ENCODE measurements at places on chromosomes 6 and 20.

DNA sequence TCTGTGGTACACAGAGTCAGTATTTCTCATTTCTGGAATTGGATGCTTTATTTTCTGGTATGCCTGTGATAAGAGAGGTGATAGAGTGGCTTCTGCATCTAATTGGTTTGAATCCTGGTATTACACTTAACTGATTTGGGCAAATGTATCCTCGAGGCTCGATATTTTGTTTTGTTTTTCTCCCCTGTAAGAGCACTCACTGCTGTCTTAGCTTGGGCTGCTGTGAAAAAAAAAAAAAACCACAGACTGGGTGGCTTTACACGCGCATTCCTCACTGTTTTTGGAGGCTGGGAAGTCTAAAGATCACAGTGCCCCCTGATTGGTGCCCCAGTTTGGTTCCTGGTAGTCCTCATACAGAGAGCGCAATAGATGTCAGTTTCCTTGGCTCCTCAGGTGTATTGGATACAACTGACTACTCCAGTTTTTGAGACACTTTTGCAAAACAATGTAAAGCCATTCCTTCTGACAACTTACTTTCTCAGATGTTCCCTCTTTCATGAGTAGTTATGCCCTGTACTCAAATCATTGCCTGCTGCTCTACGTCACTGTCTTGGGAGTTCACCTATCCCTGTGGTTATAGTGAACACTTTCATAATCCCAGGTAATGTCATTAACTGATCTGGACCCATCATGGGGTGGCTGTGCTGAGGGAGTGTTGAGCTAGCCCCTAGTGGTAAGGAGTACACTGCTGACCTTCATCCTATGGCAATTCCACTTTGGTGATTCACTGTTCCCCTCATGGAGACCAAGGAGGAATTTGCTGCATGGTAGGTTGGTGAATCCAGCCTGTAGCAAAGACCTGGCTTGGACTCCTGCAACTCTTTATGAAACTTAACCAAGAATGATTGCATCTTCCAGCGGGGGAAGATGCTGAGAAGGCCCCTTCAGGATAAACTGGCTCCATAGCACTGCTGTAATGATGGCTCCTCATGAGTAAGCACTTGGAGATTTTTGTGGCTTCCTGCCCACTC lies 3.5 kb upstream of the ACAT2 start:
- DNase-seq, result no peak

DNA sequence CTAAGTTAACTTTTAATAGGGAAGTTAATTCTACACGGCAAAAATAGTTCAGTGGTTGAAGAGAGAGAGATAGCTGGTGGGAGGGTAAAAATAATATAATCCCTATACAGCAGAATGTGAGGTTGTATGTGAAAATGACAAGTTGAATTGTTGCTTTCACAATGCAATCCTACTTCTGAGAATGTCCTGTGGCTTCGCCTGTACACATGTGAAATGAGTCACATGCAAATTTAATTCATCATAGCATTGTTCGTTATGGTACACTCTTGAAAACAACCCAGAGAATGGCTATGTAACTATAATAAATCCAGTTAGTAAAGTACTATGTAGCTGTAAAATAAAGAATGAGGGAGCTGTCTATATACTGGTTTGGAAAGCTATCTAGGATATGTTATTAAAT lies 46.0 kb upstream of the HINT3 start:
- DNase-seq, result no peak

DNA sequence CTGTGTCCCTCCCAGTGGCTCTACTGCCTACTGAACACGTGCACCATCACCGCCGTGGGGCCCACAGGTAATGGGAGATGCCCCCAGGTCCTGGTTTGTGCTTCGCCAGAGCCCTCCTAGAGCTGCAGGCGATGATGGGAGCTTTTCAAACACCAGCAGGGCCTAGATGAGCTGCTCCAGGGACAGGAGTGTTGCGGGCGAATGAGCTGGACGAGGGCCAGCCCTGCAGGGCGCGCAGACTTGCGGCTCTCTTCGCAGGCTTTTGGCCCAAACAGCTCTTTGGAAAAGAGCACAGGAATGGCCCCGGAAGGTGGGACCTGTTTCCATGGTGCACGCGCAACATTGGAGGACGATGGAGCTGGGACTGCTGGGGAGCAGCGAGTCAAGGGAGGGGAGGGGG lies 409.3 kb upstream of the SULF2 start:
- no peak for DNase-seq

GRCh38 chr6:21384216-21384615 lies 209.3 kb upstream of the SOX4 start:
- peak; percentile 49 for DNase-seq

- no peak for DNase-seq
These were observed 11.1 kb downstream of the TMEM200A start for GRCh38 chr6:130376936-130377335.

- peak; percentile 92 for DNase-seq
These were observed 814.8 kb downstream of the MAFB start for GRCh38 chr20:39874049-39874893.

DNA sequence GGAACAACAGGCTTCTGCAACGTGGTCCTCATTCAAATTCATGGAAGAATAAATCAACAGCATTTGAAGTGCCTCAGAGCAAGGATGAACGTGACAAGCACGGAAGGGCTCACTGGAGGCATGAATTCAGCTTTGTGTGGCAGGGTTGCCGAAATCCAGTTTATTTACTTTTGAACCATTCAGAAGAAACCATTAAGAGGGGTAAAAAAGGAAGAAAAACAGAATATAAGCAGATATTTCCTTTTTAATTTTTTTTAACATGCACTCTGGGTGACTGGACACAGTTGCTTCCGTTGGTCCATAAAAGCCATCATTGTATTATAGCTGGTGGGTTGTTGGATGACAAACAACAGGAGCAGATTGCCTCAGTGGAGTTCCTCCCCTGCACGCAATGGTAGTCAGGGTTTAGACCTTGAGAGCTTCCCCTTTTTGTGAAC lies 17.3 kb upstream of the SNRPB2 start:
- no peak for DNase-seq

GRCh38 chr6:158481690-158482473 lies 78.0 kb upstream of the TMEM181 start:
- DNase-seq, result no peak

- DNase-seq, result no peak
These were observed 5.5 kb upstream of the CDSN start for GRCh38 chr6:31125586-31126363.

- DNase-seq, result no peak
These were observed 562.9 kb upstream of the CHD6 start for GRCh38 chr20:42181064-42181463.

- no peak for DNase-seq
These were observed 350.5 kb downstream of the NRN1 start for GRCh38 chr6:5656226-5656625.

GRCh38 chr20:23042270-23042669 lies 7.2 kb downstream of the SSTR4 start:
- DNase-seq, result no peak

DNA sequence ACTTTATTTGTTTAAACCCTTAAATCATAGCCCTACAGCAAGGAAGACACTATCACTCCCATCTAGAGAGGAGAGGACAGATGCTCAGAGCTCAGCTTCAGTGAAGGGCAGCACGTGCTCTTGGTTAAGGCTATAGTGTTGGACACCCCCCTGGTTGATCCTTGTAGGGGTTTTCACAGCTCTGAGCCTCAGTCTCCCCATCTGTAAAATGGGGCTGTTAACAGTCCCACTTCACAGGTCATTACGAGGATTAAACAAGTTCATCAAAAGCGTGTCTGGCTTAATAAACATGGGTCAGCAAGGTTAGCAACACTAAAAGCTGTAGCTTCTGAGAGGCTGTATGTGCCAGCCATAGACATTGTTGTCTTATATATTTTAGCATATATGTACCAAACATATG lies 82.4 kb downstream of the NFATC2 start:
- no peak for DNase-seq

GRCh38 chr6:29696147-29697125 lies 15.5 kb upstream of the ZFP57 start:
- no peak for DNase-seq

DNA sequence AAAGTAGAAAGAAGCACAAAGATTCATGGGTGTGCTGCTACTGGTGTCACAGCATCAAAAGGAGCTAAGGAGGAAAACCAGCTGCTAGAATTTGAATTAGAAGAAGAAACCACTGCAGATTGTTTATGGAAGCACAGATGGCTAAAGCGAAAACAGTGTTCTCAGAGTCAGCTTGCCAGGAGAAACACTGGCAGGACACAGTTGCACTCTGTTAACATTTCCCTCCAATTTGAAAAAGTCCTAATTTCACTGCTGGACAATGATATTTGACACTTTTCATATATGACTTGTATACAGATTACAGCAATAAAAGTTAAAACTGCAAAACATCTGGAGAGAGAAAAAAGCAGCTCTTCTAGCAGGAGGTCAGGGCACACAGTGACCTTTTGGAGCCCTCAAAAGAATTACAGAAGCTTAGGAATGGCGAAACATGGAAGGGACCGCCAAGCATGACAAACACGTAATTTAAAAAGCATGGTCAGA lies 314.5 kb downstream of the COL12A1 start:
- DNase-seq, result no peak

DNA sequence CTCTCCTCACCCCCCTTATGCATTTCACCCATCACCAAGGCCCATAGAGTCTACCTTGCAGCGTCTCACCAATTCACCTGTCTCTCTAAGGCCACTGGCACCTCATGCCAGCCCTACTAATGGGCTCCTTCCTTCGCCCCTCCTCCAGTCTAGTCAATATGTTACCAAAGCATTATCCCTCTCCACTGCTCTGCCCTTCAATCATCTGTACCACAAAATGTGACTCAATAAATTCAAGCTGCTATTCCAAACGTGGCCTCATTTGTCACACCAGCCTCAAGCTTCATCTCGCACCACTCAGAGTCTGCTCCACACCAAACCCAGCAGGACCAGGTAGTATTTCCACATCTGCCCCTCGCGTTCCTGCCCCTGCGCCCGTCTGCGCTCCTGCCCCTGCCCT lies 21.8 kb upstream of the RPS6KA2 start:
- no peak for DNase-seq

GRCh38 chr20:9576695-9577094 lies 62.3 kb downstream of the LAMP5 start:
- DNase-seq, result no peak

GRCh38 chr6:68958327-68958726 lies 323.2 kb downstream of the ADGRB3 start:
- peak; percentile 48 for DNase-seq

DNA sequence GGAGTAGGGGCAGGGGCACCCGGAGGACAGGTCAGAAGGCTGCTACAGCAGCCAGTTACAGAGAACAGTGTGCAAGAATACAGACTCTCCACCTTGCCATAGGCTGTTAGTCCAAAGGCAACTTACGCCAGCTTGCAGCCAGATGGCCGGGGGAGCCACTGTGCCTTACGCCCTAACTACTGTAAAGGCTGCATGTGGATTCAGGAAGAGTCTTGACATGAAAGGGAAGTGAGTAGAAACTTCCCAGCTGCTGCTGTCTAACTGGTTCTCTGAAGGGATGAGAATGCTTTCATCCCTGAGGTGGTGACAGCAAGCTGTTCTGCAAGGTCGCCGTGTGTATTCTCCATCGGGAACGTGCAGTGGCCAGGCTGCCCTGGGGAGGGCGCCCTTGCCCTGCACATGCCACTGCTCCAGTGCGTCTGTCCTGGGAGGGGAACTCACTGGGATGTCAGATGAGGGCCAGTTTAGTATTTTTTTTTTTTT lies 46.1 kb downstream of the LYRM4 start:
- DNase-seq, result peak; percentile 39

DNA sequence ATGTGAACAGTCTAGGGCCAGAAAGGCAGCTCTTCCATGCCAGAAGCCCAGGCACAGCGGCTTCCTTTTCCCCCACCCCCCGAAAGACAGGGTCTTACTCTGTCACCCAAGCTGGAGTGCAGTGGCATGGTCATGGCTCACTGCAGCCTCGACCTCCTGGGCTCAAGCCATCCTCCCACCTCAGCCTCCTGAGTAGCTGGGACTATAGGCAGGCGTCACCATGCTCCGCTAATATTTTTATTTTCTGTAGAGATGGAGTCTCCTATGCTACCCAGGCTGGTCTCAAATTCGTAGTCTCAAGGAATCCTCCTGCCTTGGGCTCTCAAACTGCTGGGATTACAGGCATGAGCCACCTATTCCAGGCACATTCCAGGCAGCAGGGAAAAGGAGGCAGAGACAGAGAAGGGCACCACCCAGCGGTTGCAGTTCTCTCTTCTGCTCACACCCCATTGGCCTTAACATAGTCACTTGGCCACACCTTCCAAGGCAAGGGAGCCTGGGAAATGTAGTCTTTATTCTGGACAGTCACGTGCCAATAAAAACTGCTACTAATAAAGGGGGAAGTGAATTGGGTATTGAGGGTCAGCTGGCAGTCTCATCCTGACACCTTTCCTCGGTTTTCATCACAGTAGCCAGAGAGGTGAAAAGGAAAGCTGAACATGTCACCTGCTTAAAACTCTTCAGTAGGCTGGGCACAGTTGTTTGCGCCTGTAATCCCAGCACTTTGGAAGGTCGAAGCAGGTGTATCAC lies 205.9 kb downstream of the ZMYND8 start:
- peak; percentile 72 for DNase-seq

DNA sequence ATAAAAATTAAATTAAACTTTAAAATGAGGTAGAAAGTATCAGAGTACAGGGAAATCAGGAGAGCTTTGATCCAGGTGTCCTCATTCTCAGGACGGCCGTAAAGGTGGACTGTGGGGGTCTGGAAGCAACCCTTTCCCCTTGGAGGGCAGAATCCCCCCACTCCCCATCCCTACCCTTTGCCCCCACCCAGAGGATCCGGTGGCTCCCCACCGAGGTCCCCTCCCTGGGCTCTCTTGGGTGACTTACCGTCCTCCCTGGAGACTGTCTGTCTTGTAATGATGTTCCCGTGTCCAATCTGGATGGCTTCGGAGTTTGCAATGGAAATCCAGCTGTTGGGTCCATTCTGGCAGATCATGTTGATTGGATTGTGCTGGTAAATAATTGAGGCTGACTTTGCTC lies 7.3 kb downstream of the ZBP1 start:
- no peak for DNase-seq

- DNase-seq, result no peak
These were observed 35.5 kb upstream of the NCOA3 start for GRCh38 chr20:47466213-47466612.

- no peak for DNase-seq
These were observed 3.3 kb downstream of the ANKRD6 start for GRCh38 chr6:89436226-89436625.

All from SK-N-DZ (cell line).